ENCODE measurements at places on chromosomes 3 and 15.

GRCh38 chr15:100078511-100079220, 263.1 kb downstream of the ADAMTS17 start:
- no peak for DNase-seq

- DNase-seq, result no peak
These were observed 51.7 kb downstream of the OTOL1 start for GRCh38 chr3:161548301-161548700.

GRCh38 chr15:44792715-44793114, 56.4 kb downstream of the TRIM69 start:
- DNase-seq, result no peak

- DNase-seq, result no peak
These were observed 228.7 kb downstream of the WDR72 start for GRCh38 chr15:53530761-53531160.

DNA sequence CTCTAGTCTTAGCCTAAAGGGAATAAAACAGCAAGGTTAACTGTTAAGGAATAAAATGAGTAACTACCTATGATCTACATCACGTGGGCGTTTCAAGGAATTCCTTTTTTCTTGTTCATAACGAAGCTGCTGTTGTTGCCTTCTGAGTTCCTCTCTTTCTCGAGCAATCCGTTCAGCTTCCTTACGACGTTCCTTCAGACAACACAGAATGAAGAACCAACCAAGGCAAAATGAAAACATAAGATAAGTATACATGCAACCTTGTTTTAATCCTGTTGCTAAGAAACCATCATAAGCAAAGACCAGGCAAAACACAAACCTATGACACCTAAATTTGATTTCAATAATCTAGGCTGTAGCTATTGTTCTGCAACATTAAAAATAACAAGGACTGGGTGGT, 44.1 kb downstream of the SLTM start:
- DNase-seq, result no peak

- DNase-seq, result no peak
These were observed 152.2 kb downstream of the NR2E3 start for GRCh38 chr15:71962537-71962936.

DNA sequence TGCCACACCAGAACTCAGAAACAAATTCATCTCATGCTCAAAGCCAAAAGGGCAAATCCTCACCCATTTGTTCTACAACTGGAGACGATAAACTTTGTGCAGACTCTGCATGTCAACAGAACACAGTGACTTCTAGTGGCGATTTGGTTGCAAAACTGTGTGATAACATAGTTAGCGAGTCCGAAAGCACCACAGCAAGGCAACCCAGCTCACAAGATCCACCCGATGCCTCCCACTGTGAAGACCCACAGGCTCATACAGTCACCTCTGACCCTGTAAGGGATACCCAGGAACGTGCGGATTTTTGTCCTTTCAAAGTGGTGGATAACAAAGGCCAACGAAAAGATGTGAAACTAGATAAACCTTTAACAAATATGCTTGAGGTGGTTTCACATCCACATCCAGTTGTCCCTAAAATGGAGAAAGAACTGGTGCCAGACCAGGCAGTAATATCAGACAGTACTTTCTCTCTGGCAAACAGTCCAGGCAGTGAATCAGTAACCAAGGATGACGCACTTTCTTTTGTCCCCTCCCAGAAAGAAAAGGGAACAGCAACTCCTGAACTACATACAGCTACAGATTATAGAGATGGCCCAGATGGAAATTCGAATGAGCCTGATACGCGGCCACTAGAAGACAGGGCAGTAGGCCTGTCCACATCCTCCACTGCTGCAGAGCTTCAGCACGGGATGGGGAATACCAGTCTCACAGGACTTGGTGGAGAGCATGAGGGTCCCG, 199.7 kb downstream of the AKAP13 start:
- no peak for DNase-seq

DNA sequence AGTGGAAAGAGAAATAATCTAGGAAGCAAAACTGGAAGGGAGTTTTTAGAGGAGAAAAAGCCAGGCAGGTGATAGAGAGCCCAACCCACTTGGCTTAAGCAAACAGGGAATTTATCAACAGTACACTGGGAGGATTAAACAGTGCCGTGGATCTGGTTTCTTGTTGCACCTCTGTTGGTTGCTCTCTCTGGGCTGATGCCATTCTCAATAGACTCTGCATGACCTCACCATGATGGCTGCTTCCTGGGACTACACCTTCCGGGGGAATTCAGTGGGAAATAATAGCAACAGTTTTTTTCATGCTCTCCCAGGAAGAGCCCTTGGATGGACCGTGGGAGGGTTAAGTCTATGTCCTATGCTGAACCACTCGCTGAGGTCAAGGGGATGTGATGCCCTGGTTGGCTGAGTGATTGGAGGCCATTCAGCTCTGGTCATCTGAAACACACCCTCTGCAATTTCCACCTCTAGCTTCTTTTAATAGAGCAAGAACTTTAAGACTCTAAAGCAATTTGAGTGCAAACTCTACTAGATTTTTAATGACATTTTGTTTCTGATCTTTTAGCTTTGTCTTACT, 74.2 kb downstream of the EPHB1 start:
- DNase-seq, result no peak

DNA sequence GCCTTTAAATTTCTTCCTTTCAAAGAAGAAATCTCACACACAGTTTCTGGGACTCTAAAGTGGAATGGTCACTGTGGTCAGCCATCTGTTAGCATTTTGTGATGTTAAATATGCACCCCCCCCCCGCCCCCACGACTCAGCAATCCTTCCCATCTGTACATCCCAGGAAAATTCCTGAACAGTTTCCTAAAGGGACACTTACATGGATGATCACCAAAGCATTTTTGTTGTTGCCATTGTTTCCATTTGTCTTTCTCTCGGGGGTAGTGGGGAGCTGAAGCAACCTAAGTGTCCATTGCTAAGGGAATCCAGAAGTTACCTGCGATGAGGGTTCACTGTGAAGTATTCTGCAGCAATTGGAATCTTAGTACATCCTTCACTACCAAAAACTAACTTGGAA, 71.4 kb downstream of the TAFA4 start:
- no peak for DNase-seq

GRCh38 chr3:141764045-141764444, 837 bp downstream of the GRK7 start:
- no peak for DNase-seq

DNA sequence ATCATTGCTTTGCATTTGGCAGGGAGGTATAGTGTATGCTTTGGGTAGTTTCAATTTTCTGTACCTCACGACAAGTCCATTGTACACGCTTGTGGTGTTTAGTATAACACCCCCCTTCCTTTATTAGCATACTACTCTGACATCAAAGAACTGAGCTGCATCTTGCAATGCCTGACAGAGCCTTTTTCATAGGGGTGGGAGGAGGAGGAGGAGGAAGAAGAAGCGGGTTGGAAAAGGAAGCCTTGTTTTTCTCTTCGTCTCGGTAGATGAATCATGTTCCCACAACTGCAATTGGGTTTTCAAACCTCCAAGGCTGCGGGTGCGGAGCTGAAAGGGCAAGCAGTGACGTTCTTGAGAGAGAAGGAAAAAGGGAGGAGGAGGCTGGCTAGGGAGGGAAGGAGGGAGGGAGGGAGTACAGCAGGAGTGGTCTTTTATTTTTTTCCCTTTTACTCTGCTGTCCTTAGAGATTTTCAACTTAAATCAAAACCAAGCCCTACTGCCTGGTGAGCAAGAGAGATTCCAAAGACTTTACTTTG, 175.7 kb downstream of the KLHL25 start:
- DNase-seq, result peak; percentile 67

- no peak for DNase-seq
These were observed 9.9 kb downstream of the ZBED2 start for GRCh38 chr3:111585217-111585616.

DNA sequence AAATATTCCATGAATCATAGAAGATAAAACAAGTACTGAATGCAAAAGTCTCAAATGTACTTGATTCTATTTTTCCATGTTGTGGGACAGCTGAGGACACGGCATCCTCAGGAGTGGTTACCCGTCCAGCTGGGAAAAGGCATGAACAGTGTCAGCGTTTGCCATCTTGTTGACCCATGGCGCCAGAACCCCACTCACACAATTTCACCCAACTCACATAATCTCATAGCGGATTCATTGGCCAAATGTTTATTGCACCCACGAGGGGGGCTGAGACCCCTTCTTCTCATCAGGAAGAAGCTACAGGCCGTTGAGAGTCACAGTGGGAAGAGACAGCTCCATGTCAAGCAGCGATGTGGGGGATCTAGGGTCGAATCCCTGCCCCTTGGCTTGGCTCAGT, 72.9 kb downstream of the OCA2 start:
- DNase-seq, result no peak

Data from activated CD4-positive, alpha-beta T cell treated with anti-CD3 and anti-CD28 coated beads, Interleukin-2, amount 50 U/mL, for 48 hours (primary cell).